ENCODE measurements at places on chromosomes 4 and X.

- no peak for DNase-seq
Measured at GRCh38 chrX:46757052-46757451, 1.9 kb downstream of the SLC9A7 start.

- DNase-seq = no peak
Measured at GRCh38 chr4:17232566-17233253, 279.2 kb downstream of the QDPR start.

- no peak for DNase-seq
Measured at GRCh38 chrX:77597511-77597910, 150.3 kb downstream of the FGF16 start.

GRCh38 chr4:8205749-8206611 lies 6.9 kb downstream of the SH3TC1 start:
- DNase-seq = no peak

- no peak for DNase-seq
Measured at GRCh38 chrX:84320614-84321013, 132.6 kb upstream of the RPS6KA6 start.

- no peak for DNase-seq
Measured at GRCh38 chr4:178423366-178423765, 981.1 kb upstream of the AGA start.

- DNase-seq = no peak
Measured at GRCh38 chr4:10024303-10024702, 3.0 kb upstream of the SLC2A9 start.

DNA sequence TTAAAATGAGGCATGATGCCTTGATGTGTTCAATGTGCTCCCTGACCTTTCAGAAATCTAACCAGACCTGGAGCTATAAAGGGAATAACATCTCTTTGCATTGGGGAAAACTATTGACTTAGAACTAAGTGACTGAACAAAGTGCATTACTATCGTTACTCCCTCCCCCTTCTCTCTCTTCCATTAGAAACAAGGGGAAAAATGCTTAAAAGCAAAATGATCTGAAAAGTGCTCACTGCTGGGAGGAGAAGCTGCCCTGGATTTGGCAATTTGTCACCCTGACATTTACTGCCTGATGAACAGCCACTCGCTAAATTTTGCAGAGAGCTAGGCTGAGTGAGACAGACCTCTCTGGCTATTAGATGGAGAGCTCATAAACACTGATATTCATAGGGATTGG lies 48.6 kb upstream of the PARM1 start:
- no peak for DNase-seq

DNA sequence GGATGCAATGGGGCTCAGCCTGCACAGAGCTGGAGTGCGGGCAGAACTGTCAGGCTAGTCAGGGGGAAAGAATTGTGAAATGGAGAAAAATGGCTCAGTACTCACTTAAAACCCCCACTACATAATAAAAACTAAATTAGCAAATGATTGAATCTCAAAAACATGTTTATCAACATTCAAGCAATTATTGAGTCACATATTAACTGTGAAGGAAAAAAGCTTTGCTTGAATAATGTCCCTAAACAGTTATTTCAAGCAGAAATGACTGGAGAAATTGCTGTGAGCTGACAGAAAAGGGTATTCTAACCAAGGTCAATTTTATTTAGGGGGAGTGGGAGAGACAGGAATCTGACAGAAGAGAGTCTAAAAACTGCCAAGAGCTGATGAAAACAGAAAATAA lies 37.4 kb downstream of the GPC3 start:
- DNase-seq = no peak

DNA sequence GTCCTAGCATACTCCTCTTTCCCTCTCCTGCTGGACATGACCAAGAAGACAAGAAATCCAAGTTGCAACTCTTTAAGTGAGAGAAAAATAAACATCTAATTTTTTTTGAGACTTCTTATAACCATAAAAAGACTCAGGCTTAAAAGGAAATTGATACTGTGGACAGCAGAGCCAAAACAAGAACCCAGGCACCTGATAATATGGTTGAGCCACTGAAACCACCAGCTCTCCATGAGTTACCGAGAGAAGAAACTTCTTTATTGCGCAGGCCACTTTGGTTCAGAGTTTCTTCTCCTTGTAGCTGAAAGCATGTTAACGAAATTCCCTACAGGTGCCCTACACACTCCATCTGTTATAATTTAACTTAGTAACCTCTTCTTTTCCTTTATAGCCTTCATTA lies 11.3 kb upstream of the SPCS3 start:
- DNase-seq = no peak

DNA sequence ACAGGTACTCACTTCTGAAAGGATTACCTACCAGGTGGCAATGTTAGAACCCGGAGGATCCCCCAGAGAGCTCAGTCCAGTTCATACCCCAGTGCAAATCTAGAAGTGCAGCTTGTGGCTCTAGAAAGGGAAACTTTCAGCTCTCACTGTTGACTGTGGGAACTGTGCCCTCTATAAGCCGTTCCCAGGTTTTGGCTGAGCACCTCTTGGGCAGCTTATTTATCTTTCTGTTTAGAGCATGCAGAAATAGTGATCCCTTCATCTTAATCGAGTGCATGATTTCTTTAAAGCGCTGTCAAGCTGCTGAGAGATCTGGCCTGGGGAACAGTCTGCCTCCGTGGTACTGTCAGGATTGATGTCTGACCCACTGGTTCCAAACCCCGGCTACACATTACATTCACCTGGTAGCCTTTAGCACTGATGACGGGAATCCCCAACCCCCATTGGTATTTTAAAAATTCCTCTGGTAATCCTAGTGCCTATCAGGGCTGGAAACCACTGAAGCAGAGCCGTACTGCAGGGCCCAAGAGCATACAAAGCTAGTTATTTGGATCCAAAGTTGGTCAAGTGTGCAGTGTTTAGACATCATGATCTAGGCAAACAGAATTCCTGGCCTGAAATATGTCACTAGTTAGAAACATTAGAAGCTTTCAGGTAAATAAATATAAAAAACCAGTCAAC lies 103.2 kb downstream of the KLHL8 start:
- DNase-seq = no peak

DNA sequence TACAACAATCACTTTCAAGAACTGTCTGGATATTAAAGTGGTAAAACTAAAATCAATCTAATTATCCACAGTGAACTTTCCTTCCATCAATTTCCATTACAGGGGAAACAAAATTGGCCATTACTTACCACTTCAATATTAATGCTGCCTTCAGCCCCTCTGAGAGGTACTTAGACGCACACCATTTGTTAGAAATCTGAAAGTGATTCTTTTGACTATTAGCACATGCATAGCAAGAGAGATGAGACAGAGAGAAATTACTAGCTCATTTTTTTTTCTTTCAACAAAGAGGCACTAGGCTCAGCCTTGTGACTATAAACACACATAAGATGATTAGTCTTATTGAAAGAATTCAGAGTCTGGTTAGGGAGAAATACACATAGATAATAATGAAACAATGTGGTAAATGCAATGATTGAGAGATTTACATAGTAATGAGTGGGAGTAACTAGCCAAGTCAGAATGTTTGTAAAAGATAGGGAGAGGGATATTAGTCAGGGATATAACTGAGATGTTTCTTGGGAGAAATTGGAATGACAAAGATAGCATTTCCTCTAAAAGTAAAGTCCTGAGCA lies 93.3 kb downstream of the YIPF7 start:
- no peak for DNase-seq

DNA sequence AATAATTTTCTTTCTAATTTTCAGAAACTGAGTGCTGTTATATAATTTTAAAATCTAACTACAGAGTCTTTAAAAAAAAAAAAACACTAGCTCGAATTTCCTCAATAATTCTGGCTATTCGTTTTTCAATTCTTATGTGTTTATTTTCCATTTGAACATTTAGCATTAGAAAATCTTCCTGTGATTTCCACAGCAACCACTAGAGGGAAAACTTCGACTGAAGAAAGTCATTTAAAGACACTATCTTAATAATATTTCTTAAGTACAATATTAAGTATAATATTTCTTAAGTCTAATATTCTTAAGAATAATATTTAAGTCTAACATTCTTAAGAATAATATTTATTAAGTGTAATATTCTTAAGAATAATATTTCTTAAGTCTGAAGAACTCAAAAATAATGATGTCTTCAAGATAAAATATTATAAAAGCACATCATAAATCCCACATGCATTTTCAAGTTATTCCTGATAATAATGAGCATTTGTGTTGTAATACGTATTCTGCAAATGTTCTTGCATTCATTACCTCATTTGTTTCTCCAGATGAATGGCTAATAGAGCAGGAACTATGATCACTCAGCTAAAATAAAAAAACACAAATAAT lies 118.4 kb upstream of the WDR17 start:
- DNase-seq = no peak

GRCh38 chr4:174742561-174742960 lies 86.5 kb downstream of the GLRA3 start:
- no peak for DNase-seq

- DNase-seq = no peak
Measured at GRCh38 chrX:102950908-102951866, 14.1 kb downstream of the RAB40AL start.

DNA sequence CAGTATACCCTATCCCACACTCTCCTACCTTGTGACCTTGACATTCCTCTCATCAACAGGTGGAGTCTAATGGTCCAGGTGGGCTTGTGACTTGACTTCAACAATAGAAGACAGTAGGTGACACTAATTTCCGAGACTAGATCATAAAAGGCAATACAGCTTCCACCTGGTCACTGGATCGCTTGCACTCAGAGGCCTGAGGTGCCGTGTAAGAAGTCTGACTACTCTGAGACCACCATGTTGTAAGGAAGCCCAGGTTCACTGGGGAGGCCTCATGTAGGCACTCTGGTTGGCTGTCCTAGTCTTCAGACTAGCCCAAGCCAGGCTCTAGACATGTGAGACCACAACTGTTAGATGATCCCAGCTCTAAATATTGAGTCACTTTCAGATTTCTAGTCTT lies 370.4 kb downstream of the MID1IP1 start:
- DNase-seq = no peak

GRCh38 chr4:185341377-185341776 lies 54.3 kb downstream of the LRP2BP start:
- DNase-seq = no peak

- DNase-seq = no peak
Measured at GRCh38 chrX:123311486-123311885, 127.4 kb downstream of the GRIA3 start.

DNA sequence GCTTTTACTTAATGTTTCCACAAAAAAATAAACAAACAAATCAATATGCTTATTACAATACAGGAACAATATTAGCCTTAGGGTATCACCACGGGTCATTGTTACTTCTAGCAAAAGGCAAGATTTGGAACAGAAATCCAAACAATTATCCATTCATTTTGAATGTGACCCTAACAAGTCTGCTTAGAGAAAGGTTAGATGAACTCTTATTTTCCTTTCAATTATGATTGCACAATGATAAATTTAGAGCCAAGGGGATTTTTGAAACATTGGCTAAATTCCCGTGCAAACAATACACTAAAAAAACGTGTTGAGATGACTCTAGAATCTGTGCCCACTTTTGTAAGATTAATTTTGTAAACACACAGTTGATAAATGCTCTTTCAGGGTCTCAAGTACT lies 474.7 kb downstream of the PCDH7 start:
- DNase-seq = no peak

GRCh38 chr4:78543424-78544125 lies 8.0 kb upstream of the ANXA3 start:
- no peak for DNase-seq

DNA sequence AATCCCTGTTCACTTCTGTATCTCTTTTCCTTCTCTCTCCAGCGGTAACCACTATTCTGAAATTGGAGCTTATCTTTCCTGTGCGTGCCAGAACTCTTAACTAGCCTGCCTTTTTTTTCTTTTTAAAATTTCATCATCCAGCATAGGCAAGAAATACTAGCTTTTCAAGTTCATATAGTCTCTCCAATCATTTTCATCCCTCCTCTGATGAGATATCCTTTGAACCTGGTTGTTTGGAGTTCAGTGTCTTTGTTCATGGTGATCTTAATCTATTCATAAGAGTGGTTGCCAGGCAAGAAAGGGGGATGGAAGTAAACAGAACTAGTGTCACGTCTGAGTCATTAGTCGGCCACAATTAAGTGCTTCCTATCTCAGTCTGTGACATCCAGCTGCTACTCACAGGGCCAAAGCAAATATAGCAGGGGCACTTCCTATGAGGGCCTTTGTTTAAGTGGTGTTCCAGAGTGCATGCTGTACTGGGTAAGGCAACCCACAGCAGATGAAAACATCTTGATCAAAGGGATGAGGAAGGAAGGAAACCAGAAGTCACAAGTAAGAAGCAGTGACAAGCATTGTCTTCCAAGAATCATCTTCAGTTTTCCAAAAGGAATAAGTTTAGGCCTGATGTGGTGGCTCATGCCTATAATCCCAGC lies 56.4 kb upstream of the XIAP start:
- DNase-seq = no peak

GRCh38 chr4:11514779-11515419 lies 86.2 kb upstream of the HS3ST1 start:
- no peak for DNase-seq

GRCh38 chrX:30751497-30751896 lies 98.3 kb downstream of the GK start:
- no peak for DNase-seq

DNA sequence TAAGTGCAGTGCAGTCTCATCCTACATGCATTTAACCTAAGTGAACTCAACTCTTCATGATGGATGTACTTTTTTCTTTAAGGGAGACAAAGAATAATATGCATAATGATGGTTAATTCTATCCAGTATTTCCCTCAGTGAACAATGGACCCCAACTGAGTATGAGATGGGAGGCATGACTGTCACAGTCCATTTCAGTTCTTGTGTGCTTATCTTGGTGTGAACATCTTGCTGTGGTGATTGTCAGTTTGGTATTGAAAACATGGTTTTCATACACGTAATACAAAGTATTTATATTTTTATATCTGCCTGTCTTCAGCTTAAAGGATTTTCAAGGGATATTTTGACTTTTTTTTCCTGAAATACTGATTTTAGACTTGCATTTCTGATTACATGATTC lies 72.0 kb upstream of the NDUFC1 start:
- DNase-seq = no peak

DNA sequence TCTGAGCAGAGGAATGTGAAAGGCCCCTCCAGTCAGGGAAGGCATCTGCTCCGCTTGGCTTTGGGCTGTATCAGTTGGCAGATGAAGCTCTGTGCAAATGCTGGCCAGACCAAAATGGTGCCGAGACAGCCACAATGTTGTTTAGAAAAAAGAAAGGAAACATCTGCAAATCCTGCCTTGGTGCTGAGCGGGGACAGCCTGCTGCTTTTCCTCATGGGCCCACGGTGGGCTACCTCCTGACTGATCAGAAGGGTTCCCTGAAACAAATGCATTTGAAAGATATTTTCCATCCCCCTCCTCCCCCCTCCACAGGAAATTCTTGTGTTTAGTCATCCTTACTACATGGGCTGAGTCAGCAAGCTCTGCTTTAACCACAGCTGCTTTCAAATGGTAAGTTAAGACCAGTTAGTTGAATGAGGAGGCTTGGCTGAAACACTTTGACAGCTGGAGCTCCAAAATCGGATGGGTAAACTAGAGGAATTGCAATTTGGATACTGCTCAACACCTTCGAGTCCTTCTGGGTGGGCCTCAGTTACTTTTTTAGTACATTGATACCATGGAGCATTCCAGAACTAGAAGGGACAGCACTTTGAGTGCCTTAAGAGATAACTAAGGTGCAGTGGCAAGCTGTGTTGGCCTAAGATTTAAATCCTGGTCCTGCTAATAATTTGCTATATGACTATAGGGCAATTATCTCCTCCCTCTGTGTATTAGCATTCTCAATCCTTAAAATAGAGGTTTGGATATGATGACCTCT lies 36.0 kb downstream of the PLAC1 start:
- no peak for DNase-seq
